Activated CD8-positive, alpha-beta memory T cell treated with anti-CD3 and anti-CD28 coated beads for 4 hours (primary cell): ENCODE measurements at places on chromosomes 1 and 21.
A peak's percentile ranks its signal among the peaks of the same experiment; 100 is the strongest.

DNA sequence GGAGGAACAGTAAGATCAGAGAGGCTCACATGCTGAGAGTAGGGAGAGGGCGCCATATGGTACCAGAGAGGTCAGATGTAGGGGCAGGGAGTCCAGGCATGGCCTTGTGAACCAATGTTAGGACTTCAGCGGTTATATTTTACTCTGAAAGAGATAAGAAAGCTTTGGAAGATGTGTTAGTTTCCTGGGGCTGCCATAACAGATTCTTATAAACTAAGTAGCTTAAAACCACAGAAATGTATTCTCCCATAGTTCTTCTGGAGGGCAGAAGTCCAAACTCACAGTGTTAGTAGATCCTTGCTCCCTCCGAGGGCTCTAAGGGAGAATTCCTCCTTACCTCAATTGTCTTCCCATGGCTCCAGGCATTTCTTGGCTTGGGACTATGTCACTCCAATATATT, 502.5 kb upstream of the ADGRL2 start:
- DNase-seq: no peak

- no peak for DNase-seq
These were observed 159.8 kb upstream of the SGIP1 start for GRCh38 chr1:66374148-66374547.

DNA sequence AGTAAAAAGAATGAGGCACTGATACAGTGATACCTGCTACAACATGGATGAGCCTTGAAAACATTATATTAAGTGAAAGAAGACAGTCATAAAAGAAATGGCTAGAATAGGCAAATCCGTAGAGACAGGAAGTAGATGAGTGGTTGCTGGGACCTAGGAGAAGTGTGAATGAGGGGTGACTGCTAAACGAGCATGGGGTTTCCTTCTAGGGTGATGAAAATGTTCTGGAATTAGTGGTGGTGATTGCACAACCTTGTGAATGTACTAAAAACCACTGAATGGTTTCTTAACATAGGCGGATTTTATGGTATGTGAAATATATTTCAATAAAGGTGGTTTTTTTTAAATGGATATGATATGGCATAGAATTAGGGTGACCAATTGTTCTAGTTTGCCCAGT, 12.6 kb upstream of the SERINC2 start:
- no peak for DNase-seq

DNA sequence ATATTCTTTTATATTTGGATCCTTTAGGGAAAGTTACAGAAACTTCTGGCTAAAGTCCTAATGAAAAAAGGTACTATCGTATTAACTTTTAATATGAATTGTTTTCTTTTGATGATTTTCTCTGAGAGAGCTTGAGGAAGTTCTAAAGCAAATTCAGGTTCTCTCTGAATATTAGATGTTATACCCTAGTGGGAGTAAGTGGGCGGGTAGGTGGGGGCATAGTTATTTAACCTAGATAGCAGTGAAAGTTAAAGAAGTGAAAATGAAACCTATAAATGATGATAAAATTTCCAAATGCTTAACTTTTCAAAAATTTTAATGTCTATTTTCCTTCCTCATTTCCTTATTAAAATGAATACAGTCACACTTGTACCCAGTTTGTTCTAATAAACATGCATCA, 26.2 kb upstream of the B3GALT2 start:
- no peak for DNase-seq

DNA sequence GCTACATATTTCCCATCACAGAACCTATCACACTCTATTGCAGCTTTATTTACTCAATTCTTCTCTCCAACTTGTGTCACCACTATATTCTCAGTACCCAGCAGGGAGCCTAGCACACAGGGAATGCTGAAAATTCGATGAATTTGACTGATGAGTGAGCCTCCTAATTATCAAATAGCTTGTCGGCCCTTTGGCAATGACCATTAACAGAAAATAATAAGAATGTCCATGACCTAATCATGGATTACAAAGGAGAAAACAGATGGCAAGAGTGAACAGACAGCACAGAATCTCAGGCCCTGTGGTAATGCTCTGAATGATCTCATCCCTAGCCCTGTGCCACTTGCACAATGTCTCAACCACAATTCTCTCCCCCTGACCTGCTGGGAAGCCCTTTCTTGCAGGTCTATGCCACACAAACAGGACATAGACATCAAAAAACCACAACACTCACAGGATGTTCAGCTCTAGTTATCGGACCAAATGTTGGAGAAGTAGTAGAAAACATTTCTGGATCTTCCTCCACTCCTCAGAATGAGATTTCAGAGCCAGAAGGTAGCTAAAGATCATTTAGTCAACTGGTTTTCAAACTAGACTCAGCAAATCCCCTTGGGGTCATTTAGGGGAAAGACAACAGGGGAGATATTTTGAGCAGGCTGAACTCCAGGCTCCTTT, 68.4 kb downstream of the LUZP1 start:
- DNase-seq: peak; percentile 8

- DNase-seq: no peak
These were observed 8.9 kb downstream of the ACTL8 start for GRCh38 chr1:17763995-17764394.

DNA sequence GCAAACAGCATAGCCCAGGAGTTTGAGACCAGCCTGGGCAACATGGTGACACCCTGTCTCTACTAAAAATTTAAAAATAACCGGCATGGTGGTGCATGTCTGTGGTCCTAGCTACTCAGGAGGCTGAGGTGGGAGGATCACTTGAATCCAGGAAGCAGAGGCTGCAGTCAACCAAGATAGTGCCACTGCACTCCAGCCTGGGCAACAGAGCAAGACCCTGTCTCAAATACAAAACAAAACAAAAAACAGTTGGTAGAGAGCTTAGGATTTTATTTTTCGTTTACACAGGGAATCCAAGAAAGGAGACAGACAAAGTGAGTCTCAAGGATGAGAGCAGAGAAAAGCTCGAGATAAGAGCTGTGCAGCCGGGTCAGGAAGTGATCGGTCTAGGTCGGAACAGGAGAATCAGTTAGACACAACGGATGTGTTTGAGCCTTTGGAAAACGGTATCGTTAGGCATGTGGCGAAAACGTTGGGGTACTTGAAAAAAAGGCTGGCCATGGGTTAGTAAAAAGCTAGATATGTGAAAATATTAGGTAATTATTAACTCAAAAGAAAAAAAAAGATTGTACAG, 1.7 kb upstream of the MIB2 start:
- no peak for DNase-seq

DNA sequence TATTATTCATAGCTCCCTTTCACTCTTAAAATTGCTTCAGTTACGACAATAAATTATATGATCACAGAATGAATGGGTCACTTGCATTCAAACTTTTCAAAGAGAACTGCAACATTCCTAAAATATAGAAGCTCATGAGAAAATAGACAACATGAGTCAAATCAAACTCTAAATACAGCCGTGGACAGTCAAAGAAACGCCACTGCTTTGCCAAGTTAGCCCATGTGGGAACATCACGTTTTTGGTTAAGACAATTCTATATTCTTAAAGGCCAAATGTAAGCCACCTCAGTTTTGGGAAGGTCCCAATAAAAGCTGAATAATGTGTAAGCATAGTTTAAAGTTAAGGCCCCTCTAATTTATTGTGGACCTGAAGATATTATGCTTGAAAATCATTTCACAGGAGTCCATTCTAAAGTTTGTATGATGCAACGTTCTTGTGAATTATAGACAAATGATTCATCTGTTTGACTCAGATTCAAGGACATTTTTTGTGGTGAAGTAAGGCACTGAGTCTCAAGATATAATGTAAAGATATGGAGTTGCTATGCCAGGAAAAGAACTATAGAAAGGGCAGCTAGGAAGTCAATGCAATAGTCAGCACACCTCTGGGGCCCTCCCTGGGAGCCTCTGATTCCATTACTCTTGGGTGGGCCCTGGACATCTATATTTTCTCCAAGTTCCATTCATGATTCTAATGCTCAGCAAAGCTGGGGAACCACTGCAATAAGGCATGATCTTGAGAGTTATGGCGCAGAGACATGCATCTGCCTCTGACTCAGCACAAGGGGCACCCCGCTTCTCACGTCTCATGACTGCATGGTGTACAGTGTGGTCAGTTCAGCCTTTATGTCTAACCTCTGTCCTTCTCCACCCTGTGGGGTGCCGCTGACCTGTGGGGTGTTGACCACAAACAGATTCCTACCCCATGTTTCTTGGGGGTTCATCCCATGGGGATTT, 33.9 kb downstream of the ETS2 start:
- DNase-seq: no peak

DNA sequence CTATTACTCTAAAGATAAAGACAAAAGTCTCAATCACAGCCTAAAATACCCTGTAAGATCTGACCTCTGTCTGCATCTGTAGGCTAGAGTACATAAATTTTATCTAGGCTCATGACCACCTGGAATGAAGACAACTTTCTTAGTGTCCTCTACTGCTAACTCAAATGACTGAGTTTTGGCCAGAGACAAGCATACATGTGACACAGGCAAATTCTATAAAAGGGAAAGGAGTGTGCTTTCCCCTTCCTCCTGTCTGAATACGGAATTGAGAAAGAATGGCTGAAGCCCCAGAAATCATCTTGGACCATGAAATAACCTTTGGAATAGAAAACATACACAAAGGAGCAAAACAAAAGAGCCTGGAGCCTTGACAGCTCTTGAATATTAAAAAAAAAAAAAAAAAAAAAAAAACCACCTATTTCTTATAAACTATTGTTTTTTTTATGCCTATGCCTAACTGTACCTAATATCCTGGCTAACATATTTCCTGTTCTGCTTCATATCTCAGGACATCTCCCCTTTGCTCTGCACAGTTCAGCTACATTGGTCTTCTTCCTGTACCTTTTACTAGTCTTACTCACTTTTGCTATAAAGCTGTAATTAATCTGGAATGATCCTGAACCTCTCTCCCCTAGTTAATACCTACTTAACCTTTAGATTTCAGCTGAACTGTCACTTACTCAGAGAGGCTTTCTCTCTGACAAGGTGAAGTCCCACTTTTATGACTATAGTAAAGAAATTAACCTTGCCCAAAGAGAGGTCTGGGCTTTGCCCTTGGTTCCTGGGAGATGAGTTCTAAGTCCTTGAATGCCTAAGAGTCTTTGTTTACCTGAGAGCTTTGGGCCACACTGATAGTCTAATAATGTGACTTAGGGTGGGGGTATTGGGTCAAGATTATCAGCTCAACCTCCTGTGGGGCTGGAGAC, 16.1 kb downstream of the UCHL5 start:
- DNase-seq: no peak

DNA sequence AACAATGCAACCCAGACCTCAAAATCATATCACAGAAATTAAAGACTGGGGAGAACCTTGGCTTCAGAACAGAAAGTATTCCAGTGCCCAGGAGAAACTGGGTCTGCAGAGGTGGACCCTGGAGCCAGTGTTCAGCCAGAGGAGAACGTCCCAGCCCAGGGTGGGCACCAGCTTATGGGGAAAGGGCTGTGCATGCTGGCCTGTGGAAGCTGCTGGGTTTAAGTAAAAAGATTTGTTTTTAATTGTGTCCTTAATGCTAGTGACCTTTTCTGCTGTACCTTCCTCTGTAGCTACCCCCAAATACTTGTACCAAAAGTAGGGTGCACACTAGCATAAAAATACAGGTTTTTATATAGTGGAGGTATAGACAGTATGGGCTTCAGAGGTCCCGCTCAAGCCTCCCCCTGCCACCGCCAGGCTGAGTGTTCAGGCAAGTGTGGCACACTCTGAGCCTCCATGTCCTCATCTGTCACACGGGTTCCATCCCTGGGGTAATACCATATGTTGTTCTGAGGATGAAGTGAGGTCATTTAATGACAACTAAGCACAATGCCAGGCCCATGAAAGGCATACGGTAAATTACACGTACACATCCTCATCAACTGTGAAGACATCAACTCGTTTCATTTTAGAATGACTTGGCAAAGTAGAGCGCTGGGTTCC, 47.0 kb downstream of the SLC37A1 start:
- DNase-seq: no peak
